ENCODE measurements at places on chromosomes 1 and 21.

DNA sequence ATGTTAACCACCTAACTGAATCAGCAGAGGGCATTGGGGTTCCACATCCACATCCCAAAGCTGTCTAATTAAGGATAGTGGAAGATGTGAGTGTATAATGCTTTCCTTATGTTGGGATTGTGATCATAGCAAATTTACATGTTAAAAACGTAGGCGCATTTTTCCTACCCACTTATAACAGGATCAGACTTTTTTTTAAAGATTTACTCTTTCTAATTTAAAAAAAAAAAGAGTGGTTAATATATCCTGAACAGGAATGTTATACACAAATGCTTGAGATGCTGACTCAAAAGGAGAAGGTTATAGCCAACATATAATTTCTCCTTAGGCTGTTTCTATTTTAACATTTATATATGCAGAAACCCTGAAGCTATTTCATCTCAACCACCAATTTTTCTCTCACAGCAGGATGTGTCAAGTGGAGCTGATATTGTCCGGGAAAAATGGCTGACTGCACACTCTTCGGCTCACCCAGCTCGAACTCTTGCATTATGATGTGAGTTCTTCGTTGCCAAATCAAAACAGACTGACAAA is 40.3 kb downstream of the RGS5 start:
- DNase-seq: no peak

DNA sequence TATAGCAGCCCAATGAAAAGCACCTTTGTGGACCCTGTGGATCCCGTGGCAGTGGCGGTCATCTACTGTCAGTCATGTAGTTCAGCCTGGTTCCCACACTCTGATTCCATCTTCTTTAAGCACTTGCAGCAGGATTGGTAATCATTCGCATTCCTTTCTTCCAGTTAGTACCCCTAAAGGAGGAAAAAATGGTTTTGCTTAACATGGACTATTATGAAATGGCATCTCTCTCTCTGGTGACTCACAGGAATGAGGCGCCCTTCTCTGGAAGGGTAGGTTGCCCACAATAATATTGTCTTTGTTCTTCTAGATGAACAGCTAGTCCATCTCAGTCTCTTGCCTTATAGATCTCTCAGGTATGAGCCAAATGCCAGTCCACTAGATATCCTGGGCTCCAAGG is 127.9 kb upstream of the MROH9 start:
- no peak for DNase-seq

- DNase-seq: no peak
Measured at GRCh38 chr1:245810181-245810769, 655.5 kb downstream of the KIF26B start.

DNA sequence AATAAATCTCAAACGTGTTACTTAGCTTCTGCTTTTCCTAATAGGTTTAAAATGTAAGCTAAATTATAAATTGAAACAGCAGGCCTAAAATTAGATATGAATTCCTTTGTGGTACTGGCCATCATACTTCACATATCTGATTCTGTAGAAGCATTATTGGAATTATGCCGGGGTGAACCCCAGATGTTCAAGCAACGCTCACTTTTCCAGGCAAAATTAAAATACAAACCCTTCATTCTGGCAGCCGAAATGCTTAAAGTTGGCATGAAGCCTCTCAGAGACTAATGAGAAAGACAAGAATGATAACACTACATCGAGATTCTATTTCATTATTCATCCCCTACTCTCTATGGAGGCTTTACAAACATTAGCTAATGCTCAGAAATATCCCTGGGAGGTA is 1352.7 kb upstream of the ADGRL2 start:
- DNase-seq: no peak

DNA sequence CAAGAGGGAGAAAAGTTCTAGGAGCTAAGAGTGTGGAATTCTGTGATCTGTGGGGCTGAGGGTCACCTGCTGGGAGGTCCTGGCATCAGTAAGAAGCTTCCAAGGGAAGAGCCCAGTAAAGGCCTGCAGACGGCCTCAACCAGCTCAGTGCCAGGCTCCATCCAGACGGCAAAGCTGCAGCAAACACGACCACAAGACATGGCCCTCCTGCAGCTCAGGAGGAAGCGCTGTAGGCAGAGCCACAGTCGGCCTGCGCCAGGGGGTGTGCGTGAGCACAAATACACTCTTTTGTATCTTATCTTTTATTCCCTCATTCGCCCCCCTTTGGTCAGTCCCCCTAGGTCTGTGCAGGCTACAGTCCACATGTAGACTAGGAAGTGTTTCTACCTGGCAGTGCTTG is 13.4 kb downstream of the C1orf174 start:
- DNase-seq: no peak

DNA sequence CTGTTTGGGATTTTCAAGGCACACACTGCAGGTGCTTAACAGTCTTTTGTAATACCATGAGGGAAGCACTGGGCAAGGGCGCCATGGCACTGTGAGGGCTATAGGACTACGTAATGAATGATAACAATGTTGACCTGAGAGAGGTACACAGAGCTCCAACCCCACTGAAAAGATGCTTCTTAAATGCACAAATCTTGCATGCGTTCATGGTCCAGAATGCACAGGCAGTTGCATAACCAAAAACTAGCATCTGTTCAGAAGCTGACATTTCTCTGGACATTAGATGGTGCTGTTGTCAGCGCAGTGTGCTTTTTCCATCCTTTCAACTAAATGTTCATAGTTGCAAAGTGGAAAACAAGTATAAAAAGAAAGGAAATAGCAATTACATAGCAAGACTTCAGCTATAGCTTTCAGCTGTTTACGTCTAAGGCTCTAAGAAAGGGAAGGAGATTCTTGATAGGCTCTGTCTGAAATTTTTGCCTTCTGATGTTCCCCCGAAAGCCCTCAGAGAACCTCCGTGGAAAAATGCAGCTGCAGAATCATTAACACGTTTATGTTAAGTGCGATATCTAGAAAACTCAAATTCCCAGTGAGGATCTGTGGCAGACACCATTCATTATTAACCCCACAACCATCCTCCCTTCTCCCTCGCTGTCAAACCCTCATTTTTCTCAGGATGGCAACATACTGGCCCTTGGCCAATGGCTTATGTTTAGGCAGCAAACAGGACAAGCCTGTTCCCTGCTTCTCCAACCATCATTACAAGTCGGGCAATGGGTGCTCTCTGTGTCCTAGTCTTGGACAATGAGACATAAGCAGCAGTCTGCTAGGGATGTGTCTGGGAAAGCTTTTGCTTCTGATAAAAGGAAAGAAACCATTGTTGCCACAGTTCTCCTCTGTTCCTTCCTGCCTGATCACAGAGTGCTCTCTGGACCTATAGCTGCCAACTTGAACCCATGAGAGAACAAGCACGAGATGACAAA is 8.2 kb upstream of the TARBP1 start:
- DNase-seq: no peak

DNA sequence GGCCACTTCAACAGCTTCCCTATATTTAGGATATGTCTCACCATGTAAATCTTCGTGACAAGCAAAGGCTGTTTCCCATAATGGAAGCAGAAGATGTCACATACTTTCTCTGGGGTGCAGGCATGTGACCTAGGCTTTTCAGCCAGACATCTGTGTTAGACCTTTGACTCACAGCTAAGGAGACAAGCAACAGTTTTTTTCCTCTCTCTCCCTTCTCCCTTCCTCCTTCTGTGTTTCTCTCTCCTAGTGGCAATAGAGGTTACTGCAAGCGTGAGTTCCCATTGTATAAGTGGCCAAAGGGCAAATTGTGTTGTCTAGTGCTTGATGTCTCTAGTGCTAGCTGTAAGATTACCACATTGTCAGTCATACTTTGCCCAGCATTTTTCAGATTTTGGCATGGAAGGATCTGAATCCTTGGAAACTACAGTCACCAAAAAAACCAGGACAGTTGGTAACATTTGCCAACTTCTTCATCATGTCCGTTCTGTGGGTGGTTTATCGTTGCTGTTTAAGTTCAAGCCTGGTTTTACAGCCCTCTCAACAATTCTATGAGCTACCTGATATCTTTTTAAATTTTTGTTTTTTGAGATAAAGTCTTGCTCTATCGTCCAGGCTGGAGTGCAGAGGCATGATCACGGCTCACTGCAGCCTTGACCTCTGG is 44.4 kb upstream of the RABGAP1L start:
- no peak for DNase-seq

DNA sequence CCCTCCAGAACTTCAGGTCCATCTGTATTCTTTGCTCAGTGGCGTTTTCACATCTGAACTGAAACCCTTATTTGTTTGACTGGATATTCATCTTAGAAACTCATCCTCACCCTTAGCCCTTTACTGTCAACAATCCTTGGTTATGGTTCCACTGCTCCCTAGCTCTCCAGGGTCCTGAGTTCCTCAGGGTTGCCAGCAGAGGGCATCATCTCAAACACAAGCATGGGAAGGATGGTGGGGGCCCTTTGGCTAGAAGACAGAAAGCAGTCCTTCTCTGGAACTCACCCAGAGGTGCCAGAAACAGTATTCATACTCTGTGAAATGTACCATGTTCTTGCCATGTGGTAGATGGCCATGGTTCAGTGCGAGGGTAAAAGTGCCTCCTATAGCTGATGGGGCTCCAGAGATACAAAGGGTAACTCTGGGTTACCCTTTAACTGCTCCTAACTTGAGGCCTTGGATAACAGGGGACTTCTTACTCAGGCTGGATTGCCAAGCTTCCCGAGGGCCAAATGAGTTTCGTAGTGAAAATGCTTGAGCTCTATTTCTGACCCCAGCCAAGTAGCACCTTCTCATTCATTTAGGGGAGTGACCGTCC is 11.3 kb downstream of the NCSTN start:
- DNase-seq: no peak

DNA sequence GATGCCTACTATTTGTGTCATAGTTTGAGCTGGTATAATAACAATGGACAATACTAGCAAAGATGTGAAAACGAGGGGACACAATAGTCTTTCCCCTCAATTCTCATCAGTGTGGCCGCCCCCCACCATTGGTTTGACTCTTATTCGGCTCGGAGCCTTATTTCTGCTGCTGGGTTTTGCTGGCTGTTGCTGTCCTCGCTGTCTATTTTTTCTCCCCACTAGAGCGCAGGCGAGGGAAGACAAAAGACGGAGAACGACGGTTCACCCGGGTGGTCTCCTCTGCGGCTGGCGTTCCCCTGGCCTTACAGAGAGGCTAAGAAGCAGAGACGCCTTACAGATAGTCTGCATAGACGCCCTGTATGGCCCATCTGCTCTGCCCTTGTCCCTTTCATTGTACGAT is 19.4 kb downstream of the CLIC6 start:
- DNase-seq: no peak

DNA sequence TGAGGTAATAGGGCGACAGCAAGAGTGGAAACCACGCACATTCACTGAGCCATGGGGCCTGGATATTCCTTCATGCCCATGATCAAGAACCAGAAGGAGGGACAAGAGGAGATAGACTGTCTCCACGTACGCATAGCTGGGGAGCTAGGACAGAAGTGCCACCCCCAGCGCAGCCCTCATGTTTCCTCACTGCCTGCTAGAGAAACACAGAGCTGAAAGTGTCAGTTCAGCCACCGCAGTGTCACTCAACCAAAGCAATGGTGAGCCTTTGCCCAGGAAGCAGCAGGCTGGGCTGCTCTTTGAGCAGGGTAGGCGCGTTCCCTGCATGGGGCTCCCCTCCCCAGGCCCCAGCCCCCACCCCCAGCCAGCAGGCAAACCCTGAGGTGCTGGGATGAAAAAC is 68.5 kb downstream of the STUM start:
- DNase-seq: no peak

DNA sequence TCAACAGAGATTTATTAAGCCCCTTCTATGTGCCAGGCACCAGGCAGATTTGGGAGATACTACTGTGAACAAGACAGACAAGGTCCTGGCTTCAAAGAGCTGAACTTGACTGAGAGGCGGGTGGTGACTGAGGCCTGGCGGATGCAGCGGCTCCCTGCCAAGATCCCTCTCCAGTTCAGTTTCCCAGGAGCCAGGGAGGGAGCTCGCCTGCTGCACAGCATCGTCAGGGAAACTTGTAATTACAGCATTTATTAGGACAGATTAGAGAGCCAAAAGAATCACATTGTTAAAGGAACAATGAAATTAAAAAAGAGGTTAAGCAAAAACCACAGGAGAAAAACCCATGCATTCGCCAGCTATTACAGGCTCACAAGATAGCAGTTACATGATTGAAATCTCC is 55.3 kb downstream of the ETS2 start:
- no peak for DNase-seq

DNA sequence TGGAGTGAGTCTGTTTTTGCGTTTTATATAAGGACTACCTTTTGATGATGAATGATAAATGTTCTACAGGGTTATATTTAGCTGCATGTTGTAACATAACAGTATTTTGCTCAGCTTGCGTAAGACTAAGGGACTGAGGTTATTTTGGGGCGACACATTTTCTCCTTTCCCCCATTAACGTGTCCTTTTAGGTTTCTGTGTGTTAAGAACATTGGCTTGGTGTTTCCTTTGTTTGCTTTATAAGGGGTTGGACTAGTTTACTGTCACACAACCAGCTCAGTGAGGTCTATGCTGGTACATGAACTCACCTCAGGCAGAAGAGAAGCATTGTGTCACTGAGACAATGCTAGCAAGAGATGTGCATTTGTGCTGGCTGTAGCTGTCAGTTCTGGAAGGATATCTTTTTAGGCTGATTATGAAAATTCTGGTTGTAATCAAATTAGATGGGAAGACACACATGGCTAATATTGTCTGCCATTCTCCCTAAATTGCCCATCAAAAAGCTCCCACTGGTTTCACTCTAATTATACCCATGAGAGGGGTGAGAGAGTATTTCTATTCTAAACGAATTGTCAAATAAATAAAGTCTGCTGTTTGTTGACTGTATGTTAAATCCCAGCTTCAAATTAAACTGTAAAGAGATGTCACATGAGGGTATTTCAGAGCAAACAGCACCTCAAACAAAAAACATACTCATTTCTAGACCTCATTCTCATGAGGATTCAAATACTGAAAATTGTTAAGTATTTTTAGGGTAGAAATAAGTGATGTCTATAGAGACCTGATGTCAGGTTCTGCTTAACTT is 62.6 kb downstream of the CDC14A start:
- no peak for DNase-seq

- no peak for DNase-seq
Measured at GRCh38 chr1:95386371-95386770, 152.4 kb downstream of the RWDD3 start.

DNA sequence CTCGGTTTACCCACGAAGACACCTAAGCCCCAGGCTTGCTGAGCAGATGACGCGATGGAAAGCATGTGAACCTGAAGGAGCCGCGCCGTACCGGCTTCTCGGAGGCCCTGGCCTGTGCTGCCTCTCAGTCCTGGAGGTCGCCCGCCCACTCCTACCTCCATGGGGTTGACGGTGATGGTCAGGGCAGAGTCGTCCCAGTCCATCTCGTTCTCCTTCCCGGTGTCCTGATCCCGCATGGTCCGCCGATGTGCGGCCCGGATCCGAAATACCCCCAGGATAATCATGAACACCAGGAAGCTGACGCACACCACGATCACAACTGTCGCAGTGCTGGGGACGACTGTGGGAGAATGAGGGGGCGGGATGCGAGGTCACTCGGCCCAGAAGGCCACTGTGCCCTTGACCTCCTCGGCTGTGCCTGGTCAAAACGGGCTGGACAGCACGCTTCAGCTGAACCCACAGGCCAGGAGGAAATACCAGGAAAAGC is 79.6 kb downstream of the PIK3CD start:
- DNase-seq: no peak

All from stimulated activated CD8-positive, alpha-beta memory T cell treated with anti-CD3 and anti-CD28 coated beads, Interleukin-4, amount 100 ng/mL, for 1 hour (primary cell).